ENCODE measurements at places on chromosomes 4 and X.

DNA sequence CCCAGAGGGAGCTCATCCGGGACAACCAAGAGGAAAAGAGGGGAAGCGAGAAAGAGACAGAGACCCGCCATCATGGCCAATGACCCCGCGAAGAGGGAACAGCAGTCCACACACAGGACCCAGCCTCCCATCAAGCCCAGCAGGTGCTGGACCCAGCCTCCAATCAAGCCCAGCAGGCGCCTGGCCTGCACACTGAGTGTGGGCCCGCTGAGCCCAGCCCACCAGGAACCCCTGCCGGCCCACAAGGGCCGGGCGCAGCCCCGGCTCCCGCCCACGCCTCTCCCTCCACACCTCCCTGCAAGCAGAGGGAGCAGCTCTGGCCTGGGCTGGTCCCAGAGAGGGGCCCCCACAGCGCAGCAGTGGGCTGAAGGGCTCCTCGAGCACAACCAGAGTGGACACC, 391.1 kb downstream of the IDS start:
- DNase-seq: no peak

- DNase-seq: no peak
Observed at GRCh38 chr4:6293097-6293445, 23.4 kb downstream of the WFS1 start.

GRCh38 chr4:137693641-137694040, 161.3 kb upstream of the PCDH18 start:
- DNase-seq: no peak

DNA sequence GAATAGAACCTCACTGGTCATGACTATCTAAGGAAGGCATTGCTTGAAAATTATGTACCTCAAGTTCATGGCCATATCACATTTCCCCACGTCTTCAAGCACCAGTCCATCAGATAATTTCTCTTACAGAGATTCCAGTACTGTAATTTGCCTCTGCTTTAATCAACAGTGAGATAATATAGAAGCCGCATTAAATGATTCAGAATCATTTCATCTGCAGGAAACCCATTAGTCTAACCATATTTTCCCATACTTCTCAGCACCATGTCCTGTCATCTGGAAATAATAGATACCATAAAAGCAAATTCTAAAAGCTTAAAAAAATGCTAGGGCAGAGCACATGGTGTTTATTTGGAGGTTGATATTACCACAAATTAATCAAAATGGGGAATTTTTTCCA, 310.3 kb upstream of the SLIT2 start:
- no peak for DNase-seq

DNA sequence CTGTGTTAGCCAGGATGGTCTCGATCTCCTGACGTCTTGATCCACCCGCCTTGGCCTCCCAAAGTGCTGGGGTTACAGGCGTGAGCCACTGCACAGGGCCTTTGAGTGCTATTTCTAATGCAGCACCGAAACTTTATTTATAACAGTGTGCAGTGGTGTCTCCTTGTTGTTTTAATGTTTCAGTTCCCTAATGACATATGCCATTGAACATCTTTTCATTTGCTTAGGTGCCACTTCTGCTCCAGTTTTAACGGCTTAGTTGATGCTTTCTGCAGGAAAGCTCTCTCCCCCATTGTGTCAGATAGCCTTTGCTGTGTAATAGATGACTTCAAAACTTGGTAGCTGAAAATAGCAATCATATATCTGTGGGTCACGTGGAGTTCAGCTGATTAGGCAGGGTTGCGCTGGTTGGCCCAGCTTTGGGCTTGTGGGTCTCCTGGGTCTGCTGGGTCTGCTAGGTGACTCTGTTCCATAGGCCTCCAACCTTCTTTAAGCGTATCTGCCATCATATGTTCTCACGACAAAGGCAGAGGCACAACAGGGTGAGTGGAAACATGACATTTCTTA, 76.4 kb upstream of the SHISA3 start:
- no peak for DNase-seq

- no peak for DNase-seq
Observed at GRCh38 chr4:52358366-52358765, 300.7 kb downstream of the USP46 start.

DNA sequence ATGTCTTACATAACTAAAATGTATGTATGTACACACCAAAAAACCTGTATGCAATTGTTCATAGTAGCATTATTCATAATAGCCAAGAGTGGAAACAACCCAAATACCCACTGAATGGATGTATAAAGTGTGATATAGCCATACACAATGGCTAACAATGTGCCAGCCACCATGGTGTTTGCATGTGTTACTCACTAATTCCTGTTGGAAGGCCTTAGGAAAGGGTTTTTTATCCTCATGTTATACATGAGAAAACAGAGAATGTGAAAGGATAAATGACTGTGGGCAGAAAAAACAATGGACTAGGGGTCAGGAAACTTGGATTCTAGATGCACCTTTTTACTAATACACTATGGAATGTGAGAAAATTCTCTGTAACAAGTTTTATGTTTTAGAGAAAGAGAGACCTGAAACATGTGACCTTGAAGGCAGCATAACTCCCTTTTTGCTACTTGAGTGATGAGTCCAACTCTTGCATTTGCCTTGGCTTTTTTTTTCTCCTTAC, 55.7 kb downstream of the TIGD2 start:
- no peak for DNase-seq

All from CD4-positive, alpha-beta T cell treated with Interleukin-21 for 1 hour (primary cell).